ENCODE measurements at places on chromosomes 2 and 18.
A peak's percentile ranks its signal among the peaks of the same experiment; 100 is the strongest.

DNA sequence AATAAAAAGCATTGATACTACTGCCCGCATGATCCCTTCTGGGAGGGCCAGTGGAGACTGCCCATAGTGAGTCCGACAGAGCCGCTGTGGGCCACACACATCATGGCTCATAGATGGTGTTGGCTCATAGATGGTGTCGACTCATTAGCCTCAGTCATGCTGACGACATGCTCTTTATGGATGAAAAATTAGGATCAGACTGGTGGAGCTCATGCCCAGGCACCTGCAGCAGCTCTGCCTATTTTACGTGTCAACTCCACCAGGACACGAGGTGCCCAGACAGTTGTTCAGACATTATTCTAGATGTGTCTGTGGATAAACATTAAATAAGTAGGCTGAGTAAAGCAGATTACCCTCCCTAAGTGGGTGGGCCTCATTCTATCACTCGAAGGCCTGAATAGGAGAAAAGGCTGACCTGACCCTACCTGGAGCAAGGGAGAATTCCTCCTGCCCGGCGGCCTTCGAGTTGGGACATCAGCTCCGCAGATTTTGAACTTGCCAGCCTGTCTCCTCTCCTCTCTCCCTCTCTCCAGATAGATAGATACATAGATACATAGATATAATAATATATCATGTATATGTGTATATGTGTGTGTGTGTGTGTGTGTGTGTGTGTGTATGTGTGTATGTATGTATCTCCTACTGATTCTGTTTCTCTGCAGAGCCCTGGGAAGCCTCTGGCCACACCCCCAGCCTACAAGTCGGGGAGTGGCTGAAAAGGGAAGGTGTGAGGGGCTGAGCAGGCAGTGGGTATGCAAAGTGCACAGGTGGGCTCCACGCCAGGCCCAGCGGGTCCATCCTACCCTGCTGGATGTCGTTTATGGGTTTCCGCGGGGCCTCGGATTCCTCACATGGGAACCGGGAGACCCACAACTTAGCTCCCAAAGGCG is 13.6 kb upstream of the TEX51 start:
- DNase-seq, result no peak

DNA sequence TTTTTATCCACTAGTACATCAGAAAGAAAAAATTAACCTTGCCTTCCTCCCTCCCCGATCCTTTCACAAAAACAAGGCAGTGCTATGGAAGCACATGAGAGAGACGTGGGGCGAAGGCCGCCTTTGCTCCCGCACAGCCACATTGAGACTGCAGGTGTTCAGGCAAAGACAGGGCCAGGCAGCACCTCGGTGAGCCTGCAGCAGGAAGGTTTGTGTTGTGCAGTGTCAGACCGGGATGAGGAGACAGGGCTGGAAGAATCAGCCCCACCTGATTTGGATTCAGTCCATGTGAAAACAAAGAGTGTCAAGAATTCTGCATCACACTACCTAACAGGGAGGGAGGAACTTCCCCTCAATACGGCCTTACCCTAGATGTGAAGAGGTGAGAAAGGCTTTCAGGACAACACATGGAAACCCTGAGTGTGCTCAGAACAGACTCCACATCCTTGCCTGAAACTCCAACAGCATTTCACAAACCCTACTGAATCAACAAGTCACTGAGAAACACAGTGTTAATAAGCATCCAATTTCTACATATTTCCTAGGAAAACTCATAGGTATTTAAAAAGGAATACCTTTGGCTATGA is 59.6 kb downstream of the HDAC4 start:
- DNase-seq, result no peak

GRCh38 chr2:171319164-171319810 is 114.5 kb downstream of the METTL8 start:
- DNase-seq, result no peak

DNA sequence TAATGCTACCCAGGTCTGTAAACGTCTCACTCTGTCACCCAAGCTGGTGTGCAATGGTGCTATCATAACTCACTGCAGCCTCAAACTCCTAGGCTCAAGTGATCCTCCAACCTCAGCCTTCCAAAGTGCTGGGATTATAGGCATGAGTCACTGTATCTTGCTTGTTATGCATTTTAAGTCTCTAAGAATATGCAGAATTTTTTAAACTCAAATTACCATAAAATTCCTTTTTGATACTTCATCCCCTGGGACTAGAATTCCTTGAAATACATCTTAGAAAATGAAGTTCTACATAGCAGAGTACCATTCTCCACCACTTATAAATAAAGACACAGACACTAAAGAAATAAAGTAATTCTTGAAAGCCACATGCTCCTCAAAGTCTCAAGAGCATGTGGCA is 30.2 kb upstream of the LRATD1 start:
- no peak for DNase-seq

DNA sequence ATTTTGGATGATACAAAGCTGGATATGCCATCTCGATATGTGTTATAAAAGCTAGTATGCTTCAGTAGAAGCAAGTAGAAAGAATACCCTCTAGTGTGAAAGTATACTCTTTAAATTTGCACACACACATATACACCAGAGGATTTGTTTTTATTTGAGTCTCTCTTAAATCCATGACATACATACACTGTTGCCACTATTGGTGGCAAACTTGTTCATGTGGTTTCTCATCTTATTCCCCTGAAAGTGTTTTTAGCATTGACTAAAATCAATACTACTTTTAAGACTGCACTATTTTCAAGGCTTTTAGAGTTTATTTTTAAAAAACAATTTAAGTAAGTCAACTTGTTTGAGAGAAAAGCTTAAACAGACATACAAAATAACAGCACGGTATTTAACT is 137.4 kb downstream of the IKZF2 start:
- DNase-seq, result no peak

DNA sequence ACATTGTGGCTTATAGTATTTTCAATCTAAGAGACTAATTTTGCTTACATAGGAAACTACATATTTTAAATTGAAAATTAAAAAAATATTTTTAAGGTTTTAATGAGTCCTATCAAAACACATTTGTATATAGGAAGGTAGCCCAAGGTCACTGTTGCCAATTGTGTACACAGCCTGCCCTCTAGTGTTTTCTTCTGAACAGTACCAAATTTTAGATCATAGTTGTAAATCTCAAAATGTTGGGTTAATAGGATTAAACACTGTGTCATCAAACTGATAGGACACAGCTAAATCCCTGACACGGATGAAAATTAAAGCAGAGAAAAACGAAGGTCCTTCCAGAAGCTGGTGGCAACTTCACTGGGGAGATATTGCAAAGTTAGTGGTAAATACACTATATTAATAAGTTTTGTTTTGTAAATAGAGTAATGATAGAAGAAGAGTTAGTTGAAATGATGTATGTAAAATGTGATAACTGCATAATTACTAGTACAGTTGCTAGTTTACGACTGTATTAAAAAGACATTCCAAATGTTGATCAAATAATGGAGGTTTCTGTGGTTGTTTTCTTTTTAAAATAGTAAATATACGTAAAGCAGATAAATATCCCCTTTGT is 19.7 kb downstream of the CLUL1 start:
- peak; percentile 19 for DNase-seq

DNA sequence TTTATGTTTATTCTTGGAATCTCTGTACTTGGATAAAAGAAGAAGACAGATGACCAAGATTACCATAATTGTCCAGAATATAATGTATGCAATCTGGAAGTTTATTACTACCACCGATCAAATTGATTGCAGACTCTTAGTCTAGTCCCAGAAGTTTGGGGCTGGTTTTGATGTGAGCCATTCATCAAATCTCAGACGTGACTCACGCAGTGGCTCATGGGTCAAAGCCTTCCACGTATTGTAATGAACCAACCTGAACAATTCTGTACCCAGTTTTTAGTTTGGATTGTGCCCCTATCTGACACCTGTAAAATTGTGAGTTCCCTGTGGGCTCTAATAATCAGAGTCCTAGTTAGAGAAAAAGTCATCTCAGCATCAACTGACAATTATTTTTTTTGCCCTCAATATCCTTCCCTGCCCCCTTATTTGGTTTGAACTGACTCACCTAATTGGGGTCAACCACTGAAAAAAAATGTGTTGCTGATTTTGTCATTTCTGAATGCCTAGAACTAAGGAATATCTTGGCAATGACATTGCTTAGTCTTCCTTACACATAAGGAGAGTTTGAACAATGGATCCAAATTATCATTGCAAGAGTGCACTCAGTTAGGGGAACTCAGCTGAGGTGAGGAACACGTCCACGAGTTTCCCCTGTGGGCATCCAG is 219.5 kb upstream of the NRP2 start:
- no peak for DNase-seq

GRCh38 chr2:241858206-241859016 is at the start of gene PDCD1:
Gene PDCD1, minus strand, starts transcription at chr2:241858894. Its CDS starts 56 bp downstream, at chr2:241858838.
- no peak for DNase-seq

- DNase-seq, result peak; percentile 70
These were observed 10.3 kb upstream of the NT5C1B start for GRCh38 chr2:18599509-18600254.

- DNase-seq, result no peak
These were observed 3.1 kb upstream of the DCTN1 start for GRCh38 chr2:74383254-74383653.

DNA sequence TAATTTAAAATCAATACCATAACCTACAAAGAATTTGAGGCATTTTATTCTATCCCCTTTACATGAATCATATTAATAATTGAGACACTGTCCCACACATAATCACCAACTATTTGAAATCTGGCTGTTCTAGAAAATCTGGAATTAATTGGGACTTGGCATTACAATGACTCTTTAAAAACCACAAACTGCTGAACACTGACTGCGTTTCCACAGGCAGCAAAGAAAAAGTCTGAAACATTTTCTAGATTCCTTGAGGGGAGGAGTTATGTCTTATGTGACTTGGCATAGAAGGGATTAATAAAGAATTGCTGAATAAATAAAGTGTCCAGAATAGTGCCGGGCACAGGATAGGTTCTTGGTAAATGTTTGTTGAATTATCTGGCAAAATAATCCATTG is 61.4 kb downstream of the GPR39 start:
- peak; percentile 42 for DNase-seq

DNA sequence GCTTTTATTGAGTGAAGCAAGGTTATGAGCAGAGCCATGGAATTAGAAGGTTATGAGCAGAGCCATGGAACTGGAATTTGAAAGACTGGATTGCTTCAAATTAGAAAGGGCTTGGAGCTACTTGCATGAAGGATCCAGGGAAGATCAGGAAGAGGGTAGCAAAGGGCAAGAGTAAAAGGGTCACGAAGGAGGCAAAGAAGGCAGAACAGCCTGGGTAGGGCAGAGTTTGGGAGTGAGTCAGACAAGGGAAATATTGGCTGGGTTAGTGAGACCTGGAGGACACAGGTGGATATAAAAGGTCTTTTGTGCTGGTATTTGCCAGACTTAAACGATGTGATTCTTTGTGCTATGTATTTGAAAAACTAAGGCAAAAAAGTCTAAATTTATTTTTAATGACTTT is 65.0 kb downstream of the SEMA4F start:
- DNase-seq, result no peak

- peak; percentile 30 for DNase-seq
These were observed 43.4 kb upstream of the MTCL1 start for GRCh38 chr18:8661754-8662559.

DNA sequence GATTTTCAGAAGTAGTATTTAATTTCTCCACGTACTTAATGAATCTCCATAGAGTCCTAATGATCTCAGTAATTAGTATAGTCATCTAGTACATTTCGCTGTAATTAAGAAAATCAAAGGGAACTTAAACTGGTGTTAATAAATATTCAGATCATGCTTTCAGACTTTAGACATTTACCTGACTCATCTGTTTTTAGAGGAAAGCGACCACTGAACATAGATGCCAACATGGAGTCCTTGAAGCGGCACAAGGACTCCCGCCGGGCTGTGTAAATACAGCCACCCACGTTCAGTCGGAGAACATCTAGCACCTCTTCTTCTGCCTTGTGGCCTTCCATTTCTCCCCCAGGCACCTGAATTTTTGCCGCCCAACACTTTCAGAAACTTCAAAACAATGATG is 3.2 kb downstream of the KCTD18 start:
- DNase-seq, result no peak

GRCh38 chr2:121974897-121975661 is 219.6 kb downstream of the TSN start:
- DNase-seq, result peak; percentile 50

- DNase-seq, result no peak
These were observed 43.1 kb downstream of the TNS1 start for GRCh38 chr2:217959723-217960122.

DNA sequence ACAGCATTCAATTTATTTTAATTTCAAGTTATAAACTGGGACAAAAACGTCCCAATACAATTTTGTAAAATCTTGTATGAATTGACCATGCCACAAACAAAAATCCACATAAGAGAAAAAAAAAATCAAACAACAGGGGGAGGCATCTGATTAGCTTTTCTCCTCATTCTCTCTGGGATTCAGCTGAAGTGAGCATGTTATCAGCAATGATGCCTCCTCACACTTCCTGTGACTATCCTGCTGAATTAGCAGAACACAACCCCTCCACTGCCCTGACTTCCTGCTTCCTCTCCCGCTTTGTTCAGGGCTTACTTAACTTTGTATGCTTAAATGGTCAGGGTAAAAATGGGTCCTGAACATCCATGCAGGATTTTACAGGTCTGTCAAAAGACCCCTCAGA is 132.2 kb upstream of the ITGB6 start:
- DNase-seq, result no peak

DNA sequence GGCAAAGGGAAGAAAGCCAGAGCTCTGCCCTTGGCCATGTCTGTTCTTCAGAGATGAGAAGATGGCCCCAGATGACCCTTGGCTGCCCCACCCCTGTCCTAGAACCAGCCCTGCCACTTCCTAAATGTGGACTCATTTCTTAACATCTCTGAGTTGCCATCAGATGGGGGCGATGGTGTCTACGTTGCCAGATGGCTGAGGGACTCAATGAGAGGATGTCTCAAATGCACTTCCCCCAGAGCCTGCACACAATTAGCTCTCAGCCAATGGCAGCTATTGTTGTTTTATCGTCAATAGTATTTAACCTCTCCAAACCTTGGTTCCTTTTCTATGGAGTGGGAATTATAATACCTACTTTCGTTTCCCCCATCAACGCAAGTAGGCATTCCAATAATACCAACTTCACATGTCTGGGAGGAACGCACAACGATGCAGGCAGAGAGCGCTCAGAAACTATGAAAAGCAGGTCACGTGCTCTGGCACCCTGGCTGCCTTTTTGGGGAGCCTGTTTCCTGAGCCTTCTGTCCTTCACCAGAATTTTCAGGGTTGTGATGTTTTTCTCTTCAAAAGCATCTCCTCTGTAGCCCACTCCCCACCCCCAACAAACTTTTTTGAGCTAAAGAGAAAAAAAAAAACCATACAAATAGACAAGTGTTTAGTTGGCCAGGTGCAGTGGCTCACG is 100.3 kb downstream of the MCFD2 start:
- no peak for DNase-seq

DNA sequence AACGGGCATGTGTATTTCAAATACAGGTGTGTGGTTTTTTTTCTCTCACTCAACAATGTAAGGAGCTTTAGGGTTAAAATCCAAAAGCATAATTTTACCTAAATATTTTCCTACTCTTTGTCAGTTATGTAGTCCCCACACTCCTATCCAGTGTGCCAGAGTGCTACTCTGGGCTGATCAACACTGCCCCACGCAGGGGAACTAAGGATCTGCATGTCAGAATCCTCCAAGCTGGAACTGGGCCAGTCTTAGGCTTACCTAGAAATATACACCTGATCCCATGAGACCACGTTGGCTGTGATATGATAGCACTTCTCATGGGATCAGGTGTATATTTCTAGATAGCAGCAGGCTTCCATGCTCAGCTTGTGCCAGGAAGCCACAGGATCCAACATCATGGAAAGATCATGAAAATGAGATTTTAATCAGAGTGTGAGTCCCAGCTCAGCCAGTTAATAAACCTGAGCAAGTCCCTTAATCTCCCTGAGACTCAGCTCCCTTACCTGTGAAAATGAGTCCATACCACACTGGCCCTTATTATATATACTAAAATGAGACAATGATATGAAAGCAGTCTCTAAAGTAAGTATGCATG is 29.7 kb downstream of the CCDC141 start:
- DNase-seq, result no peak

Data from HFF-Myc (cell line).